ENCODE measurements at places on chromosomes 5 and 9.

GRCh38 chr5:3601911-3602782 is 6.5 kb downstream of the IRX1 start:
- H3K27ac ChIP-seq, result no peak overlapping the region
- H3K36me3 ChIP-seq, result no peaks in the 10 kb centered on the region
- H3K27me3 ChIP-seq, result peaks cover 87% of the 10 kb centered on the region

DNA sequence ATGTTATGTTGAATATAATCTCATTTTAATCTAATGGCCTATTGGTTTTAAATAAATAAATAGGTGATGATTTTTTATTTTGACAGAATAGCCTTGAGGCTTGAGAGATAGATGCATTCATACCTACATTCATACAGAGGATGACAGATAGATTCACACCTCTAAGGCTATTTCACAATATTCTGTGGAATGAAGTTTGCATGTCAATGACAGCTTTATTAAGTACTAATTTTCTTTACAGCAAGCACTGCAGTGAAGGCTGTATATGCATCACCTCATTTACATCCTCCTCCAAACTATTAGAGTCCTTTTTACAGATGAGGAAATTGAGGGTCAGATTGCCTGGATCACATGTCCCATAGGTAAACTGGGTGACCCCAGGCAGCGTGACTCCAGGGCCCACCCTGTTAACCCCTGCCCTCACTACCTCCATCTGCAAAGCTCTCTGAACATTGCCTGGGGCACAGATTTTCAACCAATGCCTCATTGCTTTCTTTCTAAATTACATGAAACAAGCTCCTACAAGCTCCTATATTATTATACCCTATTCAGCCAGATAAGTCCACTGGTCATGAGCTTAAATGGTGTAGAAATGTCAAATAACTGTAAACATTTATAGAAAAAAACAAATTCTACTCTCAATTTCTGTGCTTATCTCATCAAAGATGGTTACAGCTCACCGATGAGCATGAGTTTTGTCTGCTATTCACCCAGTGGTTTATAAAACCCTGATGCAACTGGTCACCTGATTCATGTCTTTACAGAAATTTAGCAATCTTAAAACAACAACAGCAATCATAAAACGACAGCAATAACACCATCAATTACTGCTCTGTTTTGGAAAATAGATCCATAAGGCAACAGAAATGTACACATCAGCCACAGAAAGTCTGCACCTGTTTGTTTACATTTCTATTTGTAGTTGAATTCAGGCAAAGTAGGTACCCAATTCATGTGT is 338.0 kb downstream of the NSG2 start:
- H3K4me3 ChIP-seq, result no peak overlapping the region
- peaks cover 11% of the 10 kb centered on the region for H3K4me1 ChIP-seq
- no peaks in the 10 kb centered on the region for H3K36me3 ChIP-seq
- peak; percentile 71 for DNase-seq
- H3K27me3 ChIP-seq, result no peaks in the 10 kb centered on the region
- peak overlapping the region; percentile 86 for H3K27ac ChIP-seq

DNA sequence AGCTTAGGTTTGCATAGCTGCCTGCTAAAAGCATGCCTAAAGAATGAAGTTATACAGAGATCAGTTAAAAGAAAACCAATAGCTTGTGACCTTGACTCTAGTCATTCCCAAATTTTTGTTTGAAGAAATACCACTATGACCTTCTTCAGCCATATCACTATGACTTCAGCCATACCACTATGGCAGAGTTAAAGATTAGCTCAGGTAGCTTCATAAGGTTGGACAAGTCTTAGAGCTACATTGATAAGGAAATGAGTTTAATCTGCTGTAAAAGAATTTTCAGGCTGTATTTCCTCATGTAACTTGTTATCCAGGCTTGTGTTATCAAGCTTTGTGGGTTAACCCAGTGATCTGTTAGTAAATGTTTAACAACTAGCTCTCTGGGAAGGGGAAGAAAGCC is 30.7 kb downstream of the C6 start:
- H3K27me3 ChIP-seq, result no peaks in the 10 kb centered on the region
- DNase-seq, result no peak
- H3K4me3 ChIP-seq, result no peak overlapping the region
- H3K27ac ChIP-seq, result no peak overlapping the region
- no peaks in the 10 kb centered on the region for H3K4me1 ChIP-seq
- H3K36me3 ChIP-seq, result no peaks in the 10 kb centered on the region

DNA sequence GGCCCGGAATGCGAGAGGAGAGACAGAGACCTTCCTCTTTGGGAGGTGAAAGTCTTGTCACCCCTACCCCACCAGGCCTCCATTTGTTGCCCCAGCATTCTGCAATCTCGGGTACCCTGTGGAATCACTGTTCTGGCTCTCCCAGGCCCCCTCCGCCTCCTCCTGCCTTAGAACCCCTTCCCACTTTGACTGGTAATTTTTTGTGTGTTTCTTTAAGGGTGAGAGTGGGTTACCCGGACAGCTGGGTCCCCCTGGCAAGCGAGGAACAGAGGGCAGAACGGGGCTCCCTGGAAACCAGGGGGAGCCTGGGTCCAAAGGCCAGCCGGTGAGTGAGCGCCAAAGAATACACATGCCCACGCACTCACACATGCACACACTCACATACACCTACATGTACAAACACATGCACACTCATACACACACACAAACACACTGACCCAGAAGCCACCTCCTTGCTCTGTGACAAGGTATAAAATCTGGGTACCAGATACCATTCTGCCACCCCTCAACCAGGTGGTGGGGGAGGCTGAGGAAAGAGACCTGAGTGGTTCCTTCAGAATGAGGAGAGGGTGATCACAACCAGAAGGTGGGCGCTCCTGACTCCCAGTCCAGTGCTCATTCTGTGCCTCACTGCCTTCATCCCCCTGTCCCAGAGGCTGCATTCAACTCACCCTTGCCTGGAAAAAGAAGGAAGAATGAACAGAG is 30.9 kb upstream of the ORM1 start:
- no peaks in the 10 kb centered on the region for H3K27me3 ChIP-seq
- no peak overlapping the region for H3K4me3 ChIP-seq
- peaks cover 24% of the 10 kb centered on the region for H3K36me3 ChIP-seq
- no peak for DNase-seq

DNA sequence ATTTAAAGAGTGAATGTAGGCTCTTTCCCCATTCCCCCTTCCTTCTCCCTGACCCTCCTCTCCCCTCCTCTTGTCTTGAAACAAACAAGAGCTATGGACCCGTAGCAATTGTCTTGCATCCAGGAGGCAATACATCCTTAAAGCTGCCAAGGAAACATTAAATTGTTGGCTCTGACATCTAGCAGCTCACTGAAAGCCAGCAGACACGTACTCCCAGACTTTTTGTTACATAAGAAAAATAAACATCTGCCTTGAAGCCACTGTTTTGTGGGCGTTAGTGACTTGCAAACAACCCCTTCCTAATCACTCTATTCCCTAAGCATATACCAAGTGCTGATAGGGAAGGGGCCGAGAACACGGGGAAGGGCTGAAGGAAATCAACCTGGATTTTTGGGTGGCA is 8.6 kb downstream of the SLC45A2 start:
- no peak overlapping the region for H3K4me3 ChIP-seq
- H3K27ac ChIP-seq, result no peak overlapping the region
- H3K4me1 ChIP-seq, result no peaks in the 10 kb centered on the region
- no peaks in the 10 kb centered on the region for H3K36me3 ChIP-seq
- no peak for DNase-seq

DNA sequence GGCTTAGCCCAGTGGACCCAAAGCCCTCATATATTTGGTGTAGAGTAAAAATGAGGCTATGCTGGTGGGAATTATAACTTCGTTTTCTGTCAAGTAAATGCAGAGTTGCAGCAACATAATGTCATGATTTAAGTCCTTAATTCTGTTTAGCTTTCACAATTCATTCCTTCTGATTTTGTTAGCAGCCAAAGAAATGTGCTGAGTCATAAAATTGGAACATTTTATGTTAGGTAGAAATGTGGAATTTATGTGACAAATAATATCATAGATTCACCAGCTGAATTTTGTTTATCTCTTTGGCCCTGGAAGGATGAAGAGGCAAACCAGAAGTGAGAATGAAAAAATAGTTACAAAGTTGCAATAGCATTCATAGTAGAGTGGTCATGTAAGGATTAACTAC is 247.0 kb downstream of the TRPM3 start:
- no peak overlapping the region for H3K4me3 ChIP-seq
- H3K36me3 ChIP-seq, result no peaks in the 10 kb centered on the region
- no peaks in the 10 kb centered on the region for H3K27me3 ChIP-seq
- H3K27ac ChIP-seq, result no peak overlapping the region
- H3K4me1 ChIP-seq, result no peaks in the 10 kb centered on the region

DNA sequence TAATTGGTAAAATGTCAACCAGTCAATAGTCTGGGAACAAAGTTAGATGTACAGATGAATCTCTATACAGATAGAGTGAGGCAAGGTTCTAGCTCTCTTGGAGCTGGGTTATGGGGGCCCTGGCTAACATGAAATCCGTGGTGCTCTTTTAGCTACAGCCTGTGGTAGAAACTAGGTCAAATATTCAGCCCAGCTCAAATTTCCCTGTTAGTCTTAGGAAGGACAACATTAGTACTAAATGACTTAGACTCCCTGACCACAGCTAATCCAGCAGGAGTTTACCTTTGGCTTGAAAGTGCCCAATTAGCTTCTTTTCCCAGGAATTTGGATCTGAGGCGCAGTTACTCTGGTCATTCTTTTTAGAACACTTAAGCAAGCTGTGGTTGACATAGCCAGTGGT is 170.5 kb downstream of the DMRTA1 start:
- no peak overlapping the region for H3K27ac ChIP-seq
- no peak for DNase-seq
- H3K4me3 ChIP-seq, result no peak overlapping the region
- no peaks in the 10 kb centered on the region for H3K27me3 ChIP-seq
- no peaks in the 10 kb centered on the region for H3K4me1 ChIP-seq

GRCh38 chr5:131661933-131662332 is 26.9 kb upstream of the RAPGEF6 start:
- H3K27me3 ChIP-seq, result no peaks in the 10 kb centered on the region
- H3K4me1 ChIP-seq, result no peaks in the 10 kb centered on the region
- H3K4me3 ChIP-seq, result no peak overlapping the region
- H3K27ac ChIP-seq, result no peak overlapping the region

DNA sequence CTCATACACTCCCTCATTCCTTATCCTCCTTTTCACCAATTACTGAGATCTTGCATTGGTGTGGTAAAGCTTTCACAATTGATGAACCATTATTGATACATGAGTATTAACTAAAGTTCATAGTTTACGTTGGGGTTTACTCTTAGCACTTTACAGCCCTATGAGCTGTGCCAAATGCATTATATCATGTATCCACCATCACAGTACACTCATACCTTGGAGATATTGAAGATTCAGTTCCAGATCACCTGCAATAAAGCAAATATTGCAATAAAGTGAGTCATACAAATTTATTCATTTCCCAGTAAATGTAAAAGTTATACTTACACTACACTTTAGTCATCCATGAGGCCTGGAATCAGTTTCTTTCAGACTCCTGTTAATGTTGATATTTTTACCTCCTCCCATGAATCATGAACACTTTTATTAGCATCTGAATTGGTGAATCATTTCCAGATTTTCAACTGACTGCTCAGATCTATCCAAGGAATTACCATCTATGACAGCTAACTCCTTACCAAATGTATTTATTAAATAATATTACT is 546.6 kb upstream of the PTPRD start:
- DNase-seq, result no peak
- H3K4me3 ChIP-seq, result no peak overlapping the region
- H3K27ac ChIP-seq, result no peak overlapping the region
- H3K27me3 ChIP-seq, result no peaks in the 10 kb centered on the region
- no peaks in the 10 kb centered on the region for H3K4me1 ChIP-seq
- no peaks in the 10 kb centered on the region for H3K36me3 ChIP-seq

- no peaks in the 10 kb centered on the region for H3K27me3 ChIP-seq
- peaks cover 62% of the 10 kb centered on the region for H3K36me3 ChIP-seq
- peaks cover 4% of the 10 kb centered on the region for H3K4me1 ChIP-seq
- peak; percentile 88 for DNase-seq
- H3K27ac ChIP-seq, result peak within 1 kb of the TSS; percentile 58
Measured at GRCh38 chr9:133356391-133357091, at the start of the genes SURF1 and SURF2. Gene SURF1, minus strand, starts transcription at chr9:133356487. Its CDS starts 34 bp downstream, at chr9:133356453. Gene SURF2, plus strand, starts transcription at chr9:133356550. Its CDS starts 43 bp downstream, at chr9:133356593.

DNA sequence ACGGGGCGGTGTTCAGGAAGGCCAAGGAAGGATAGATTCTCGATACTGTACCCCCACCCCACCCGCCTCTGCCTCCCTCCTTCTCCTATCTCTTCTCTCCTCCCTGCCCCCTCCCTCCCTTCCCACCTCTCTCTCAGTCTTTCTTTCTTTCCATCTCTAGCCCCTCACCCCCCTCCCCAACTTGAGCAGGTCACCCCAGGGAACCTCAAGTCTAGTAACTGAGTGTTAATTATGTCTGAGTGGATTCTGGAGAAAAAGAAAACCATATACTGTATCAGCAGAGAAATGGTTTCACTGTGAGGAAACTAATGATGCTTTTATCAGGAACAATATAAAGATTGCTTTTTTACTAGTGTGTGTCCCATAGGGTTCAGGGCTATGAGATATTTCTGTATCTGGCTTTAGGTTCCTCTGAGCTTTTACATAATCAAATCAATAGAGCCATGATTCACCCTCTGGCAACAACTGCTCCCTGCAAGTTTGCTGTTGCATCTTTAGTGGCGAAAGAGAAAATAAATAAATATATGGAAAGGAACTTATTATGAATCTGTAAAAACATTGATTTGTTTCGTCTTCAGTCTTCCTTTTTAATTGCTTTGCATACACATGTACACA is 639.7 kb downstream of the CCDC171 start:
- H3K36me3 ChIP-seq, result no peaks in the 10 kb centered on the region
- no peak overlapping the region for H3K4me3 ChIP-seq
- peaks cover 26% of the 10 kb centered on the region for H3K4me1 ChIP-seq
- DNase-seq, result no peak

DNA sequence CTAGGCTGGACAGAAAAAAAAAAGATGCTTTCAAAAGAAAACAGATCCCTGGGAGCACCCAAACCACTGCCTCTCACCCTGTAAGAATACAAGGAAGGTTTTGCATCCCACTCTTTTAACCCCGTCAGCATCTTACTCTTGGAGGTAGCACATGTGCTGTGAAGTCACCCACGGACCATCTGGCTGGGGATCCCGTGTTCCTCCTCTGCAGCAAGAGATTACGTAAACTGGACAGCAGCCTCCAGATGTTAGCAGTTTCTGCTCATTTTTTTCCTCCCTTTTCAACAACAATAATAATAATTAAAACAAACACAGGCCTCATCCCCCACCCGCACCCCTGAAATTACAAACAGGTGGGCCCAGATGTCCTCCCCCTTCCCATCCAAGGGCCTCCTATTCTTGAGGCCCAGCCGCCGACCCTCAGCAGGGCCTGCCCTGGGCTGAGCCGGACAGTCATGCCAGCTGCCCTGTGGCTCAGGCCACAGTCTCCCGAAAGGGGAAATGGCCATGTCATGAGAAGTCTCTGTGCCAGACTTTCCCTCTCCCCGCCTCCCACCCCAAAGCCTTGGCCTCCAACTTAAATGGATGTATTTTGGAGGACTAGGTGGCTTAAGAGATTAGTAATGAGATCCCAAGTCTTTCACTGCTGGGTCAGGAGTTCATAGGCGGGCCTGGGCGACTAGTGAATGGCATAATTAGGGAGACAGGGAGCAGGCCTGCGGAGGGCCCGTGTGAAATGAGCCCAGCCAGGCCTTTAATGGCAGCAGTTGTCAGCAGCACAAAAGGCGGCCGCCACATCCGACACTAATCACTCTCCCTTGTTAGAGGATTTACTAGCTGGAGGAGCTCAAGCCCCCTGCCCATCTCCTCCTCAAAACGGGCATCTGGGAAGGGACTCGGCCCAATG is 165.1 kb downstream of the PAPPA start:
- H3K36me3 ChIP-seq, result no peaks in the 10 kb centered on the region
- H3K27ac ChIP-seq, result no peak overlapping the region
- no peak overlapping the region for H3K4me3 ChIP-seq
- H3K27me3 ChIP-seq, result no peaks in the 10 kb centered on the region

- no peak overlapping the region for H3K4me3 ChIP-seq
- H3K27ac ChIP-seq, result no peak overlapping the region
- no peak for DNase-seq
- H3K27me3 ChIP-seq, result no peaks in the 10 kb centered on the region
- H3K36me3 ChIP-seq, result no peaks in the 10 kb centered on the region
Measured at GRCh38 chr5:107149243-107150005, 521.3 kb downstream of the EFNA5 start.

Data from trophoblast cell (in vitro differentiated cells and primary cell).